ENCODE measurements at places on chromosomes 5 and 9.

DNA sequence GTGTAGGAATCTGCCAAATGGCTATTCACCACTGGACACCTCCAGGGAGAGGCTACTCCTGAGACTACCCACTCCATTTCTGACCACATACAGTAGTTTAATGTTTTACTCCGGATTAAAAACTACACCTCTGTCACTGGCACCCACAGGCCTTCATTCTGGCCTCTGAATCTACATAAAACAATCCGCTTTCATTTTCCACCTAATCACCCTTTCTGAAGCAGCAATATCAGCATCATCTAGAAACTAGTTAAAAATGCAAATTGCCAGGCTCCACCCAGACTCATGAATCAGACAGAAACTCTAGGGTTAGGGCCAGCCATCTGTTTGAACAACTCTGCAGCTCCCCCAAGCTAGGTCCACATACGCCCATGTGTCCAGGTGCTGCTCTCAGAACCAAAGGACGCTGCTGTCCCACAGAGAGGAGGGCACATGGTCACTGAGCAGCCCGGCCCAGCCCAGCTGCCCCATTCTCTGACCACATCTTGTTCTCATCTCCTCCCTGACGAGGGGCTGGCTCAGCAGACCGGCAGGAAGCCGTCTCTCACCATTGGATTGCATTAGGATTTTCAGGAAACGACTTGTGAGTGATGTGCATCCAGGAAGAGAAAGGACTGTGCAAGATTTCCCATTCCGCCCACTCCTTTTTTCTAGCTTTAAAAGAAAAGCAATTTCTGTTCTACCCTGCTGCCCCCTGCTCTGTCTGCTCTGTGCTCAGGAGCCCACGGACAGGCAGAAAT lies 34.7 kb downstream of the ADAM19 start:
- DNase-seq = no peak

- no peak for DNase-seq
These were observed 284.2 kb downstream of the MAST4 start for GRCh38 chr5:66880401-66880800.

- DNase-seq = no peak
These were observed 238.8 kb downstream of the ARHGAP26 start for GRCh38 chr5:143008809-143009521.

DNA sequence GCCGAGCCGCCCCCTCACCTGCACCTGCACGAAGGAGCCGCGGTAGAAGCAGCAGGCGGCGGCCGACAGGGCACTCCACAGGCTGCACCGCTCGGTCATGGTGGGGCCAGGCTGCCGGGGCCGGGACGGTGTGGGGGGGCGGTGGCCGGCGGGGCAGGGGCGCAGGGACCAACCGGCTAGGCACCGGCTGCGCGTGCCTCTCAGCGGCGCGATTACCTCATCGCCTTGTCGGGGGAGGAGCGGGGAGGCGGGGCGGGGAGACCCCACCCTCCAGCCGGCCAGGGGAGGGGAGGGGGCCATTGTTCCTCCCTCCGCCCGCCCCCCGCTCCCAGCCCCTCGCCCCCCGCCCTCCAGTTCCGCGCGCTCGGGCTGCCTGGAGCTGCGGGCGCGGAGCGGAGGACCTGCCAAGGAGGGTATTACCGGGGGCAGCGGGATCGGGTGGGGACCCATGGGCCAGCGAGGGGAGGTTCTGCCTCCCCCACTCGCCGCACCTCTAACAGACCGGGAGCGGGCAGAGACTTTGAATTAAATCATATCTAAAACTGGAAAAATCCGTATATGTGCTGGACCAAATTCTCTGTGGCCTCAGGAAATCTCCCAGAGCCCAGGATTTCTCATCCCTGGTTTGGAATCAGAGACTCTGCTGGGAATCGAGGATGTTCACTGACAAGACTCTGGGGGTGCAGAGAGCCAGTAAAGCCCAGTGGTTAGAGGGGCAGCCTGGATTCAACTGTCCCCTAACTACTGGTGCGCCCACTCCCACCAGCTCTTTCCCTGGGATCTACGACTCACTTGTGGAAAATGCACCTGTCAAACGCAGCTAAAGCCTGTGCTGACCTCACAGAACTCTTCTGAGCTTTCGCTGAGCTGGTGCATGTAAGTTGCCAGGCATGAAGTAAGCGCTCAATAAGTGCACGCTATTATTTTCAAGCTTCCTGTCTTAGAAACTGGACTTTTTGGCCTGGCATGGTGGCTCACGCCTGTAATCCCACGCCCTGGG lies 20.3 kb upstream of the TOR2A start:
- DNase-seq = no peak

DNA sequence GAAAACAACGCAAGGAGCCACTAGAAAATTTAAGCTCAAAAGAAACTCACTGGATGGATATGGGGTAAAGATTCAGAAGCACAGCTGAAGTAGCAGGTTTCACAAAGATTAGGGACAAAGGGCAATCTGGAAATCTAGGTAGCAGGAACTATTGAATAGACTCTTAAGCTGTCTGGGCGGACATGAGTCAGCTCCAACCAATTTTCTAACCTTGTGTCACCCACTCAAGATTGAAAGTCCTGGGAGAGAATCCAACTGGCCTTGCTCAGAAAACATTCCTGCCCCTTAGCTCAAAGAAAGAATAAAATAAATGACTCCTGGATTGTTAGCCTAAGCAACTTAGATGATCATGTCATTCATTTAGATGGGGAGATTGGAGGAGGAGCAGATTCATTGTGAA lies 69.2 kb downstream of the STK32A start:
- DNase-seq = no peak

DNA sequence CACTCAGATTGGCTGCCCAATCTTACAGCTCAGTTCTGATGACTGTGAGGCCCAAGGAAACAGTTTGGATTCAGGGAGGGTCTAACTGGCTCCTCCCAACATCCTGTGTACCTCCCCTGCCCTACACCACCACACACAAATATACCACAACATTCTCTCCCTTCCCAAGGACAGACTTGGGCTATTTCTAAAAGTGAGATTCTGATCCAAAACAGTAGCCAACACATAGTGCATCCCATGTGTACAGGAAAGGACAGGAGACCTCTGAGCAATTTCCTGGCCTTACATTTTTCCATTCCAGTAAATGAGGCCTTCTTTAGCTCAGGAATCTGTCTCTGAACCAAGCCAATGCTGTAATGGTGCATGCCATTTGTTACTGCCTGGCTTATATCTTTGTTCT lies 20.8 kb downstream of the ZNF366 start:
- DNase-seq = no peak

- DNase-seq = no peak
These were observed 346.5 kb downstream of the SPOCK1 start for GRCh38 chr5:137152616-137153015.

DNA sequence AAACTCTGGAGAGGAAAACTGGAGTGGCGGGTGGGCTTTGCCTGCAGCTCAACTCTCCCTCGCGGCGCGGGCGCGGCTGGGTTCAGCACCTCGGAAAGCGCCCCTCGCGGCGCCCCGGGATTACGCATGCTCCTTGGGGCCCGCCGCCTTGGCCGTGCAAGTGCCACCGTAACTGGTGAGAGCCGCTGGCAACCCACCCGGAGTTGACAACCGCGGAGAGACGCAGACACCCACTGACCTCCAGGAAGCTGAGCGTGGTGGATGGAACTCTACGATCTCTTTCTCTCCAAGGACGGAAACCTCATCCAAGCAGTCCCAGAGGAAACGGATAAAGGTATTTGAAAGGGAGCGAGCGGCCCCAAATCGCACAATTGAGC lies 194 bp upstream of the RXFP3 start:
- DNase-seq = peak; percentile 88

DNA sequence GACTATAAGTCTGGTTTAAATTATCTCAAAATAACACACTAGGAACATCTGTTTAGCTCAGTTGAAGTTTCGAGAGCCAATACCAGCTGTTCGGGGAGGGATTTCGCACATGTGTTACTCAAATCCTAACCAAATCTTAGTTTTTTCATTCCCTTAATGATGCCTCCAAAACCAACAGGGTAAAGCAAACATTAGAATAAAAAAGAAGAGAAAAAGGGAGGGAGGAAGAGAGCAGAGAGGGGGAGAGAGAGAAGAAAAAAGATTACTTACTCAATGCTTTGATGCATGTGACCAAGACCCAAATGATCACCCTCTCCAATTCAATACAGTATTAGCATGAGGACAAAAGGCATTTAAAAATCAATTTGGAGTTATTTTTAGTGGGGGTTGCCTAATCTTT lies 86.0 kb upstream of the NR5A1 start:
- DNase-seq = no peak

- DNase-seq = no peak
These were observed 256.2 kb downstream of the ARHGAP26 start for GRCh38 chr5:143026380-143026779.

GRCh38 chr5:155850370-155850769 lies 476.6 kb upstream of the SGCD start:
- DNase-seq = no peak

GRCh38 chr5:113478691-113479090 lies 9.6 kb downstream of the MCC start:
- no peak for DNase-seq

GRCh38 chr5:88672644-88673252 lies 210.2 kb downstream of the MEF2C start:
- DNase-seq = no peak

- DNase-seq = no peak
These were observed 13.1 kb downstream of the DAP start for GRCh38 chr5:10747678-10748622.

- no peak for DNase-seq
These were observed 157.8 kb downstream of the RGS3 start for GRCh38 chr9:113621309-113621791.

GRCh38 chr9:14565352-14566016 lies 127.7 kb downstream of the ZDHHC21 start:
- no peak for DNase-seq

- DNase-seq = peak; percentile 47
These were observed 67.5 kb downstream of the MAMDC2 start for GRCh38 chr9:70111042-70111602.

GRCh38 chr9:124239249-124240073 lies 18.3 kb upstream of the NEK6 start:
- DNase-seq = no peak

GRCh38 chr5:138351056-138351455 lies 1.4 kb upstream of the KDM3B start:
- no peak for DNase-seq

GRCh38 chr9:75451505-75451904 lies 363.2 kb downstream of the OSTF1 start:
- DNase-seq = no peak

DNA sequence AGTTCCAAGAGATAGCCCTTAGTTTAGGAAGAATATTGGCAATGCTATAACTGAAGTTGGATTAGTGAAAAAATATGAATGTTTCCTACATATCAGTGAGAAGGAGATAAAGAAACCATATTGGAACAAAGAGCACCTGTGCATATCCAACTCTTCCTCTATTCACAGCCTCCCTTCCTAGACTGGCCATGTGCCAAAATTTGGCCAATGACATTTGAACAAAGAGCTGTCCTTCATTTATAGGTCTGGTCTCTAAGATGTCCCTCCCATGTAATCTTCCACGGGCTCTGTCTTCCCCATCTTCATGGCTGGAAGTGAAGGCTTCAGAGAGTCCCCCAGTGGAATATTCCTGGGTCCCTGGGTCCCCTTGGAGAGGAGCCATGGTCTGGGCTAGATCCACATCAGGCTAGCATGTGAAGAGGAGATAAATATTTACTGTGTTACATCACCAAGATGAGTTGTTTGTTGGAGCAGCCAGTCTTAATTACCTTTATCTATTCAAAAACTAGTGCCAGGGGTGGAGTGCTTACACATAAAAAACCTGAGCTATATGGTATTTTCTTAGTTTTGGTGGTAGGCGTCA lies 190.0 kb upstream of the S1PR3 start:
- DNase-seq = no peak

GRCh38 chr5:153425914-153426313 lies 64.6 kb upstream of the GRIA1 start:
- DNase-seq = no peak

DNA sequence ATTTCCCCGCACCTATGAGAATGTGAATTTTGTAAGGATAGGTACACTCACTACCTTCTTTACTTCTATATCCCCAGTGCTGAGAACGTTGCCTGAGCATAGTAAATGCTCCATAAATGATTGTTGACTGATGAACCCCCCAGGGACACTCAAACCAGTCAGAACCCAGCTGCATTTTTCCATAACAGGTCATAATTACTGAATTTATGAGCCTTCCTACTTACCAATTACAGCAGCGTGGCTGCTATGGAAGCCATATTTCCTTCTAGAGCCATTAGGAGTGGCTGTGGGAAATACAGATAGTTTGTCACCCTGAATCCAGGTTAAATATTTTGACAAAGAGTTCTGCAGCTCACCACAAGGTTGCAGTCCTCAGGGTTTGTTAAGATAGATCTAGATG lies 135.0 kb downstream of the TAF11L14 start:
- no peak for DNase-seq

DNA sequence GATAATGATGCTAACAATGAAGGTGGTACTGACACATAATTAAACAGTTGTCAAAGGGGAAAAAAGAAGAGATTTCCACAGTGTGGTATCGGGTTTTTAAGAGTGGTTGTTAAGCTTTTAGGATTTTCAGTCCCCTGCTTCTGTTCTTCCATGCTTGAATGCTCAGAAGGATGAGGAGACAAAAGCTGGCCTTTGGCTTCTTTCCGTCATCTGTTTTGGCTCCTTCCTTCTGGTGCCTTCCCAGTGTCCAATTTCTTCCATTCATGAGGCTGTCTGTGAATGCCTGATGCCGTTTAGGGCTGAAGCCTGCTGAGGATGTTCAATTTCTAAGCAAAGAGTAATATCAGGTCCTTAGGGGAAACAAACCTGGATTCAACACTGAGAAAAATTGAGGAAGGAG lies 179.6 kb upstream of the GLRA1 start:
- no peak for DNase-seq

GRCh38 chr5:27325513-27325912 lies 287.1 kb upstream of the CDH9 start:
- DNase-seq = no peak

- no peak for DNase-seq
These were observed 523.3 kb downstream of the LRRC70 start for GRCh38 chr5:63101870-63102269.

DNA sequence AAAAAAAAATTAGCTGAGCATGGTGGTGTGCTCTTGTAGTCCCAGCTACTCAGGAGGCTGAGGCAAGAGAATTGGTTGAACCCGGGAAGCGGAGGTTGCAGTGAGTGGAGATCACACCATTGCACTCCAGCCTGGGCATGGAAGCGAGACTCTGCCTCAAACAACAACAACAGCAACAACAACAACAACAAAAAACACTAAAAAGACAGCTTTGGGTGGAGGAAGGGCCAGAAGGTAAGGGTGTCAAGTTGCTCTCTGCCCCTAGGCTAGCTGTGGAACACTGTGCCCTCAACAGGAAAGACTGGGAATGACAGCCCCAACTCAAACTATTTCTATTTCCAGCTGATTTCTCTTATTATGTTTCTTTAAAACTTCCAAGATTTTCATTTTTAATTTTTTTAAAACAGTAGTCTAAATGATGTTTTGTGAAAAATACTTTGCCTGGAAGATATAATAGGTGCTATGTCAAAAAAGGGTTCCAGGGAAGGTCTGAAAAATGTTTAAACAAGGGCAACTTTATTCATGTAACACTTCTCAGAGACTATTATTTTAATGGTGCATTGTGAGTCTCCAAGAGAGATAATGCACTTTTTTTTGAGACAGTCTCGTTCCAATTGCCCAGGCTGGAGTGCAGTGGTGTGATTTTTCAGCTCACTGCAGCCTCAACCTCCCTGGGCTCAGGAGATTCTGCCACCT lies 29.9 kb downstream of the CLINT1 start:
- DNase-seq = no peak

GRCh38 chr5:16914108-16914435 lies 22.0 kb downstream of the MYO10 start:
- no peak for DNase-seq
